ENCODE measurements at places on chromosomes 5 and 9. TPM values are rescaled to one million over a fixed set of nuclear protein-coding genes. Genes with fewer than 3 reads are reported as not detected.

The TTC33 gene
- total RNA-seq: 7.2 TPM

The NEURL1B gene
- total RNA-seq: 3.6 TPM

The EGFL7 gene
- total RNA-seq: 38.0 TPM

The PCDHB12 gene
- total RNA-seq: 2.3 TPM

The ORM1 gene
- 4.4 TPM for total RNA-seq

The SH3PXD2B gene
- total RNA-seq: 48.1 TPM

The EFNA5 gene
- 19.0 TPM for total RNA-seq

The PCDHGC4 gene
- 4.0 TPM for total RNA-seq

The FOXD4L4 gene
- total RNA-seq: 0.26 TPM

The C5orf63 gene
- 1.2 TPM for total RNA-seq

DNA sequence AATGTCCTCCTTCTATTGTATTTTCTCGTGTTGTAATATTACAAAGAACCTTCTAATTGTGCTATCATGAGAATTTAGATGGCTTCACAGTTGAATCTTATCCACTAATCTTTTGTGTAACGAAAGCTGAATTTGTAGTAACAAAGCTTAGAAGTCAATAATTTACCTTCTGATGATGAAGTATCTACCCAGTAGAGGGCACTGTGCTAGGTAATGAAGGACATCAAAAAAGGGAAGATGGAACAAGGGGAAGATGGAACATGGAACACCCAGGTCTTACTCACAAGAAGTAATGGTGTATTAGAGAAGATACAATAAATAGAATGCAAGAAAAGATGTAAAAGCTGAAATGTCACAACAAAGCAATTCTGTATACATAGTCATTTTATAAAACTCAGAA is 131.0 kb upstream of the CCNG1 start:
- H3K4me3 ChIP-seq: no peak overlapping the region
- no peaks in the 10 kb centered on the region for H3K27me3 ChIP-seq
- peaks cover under 1% of the 10 kb centered on the region for H3K4me1 ChIP-seq
- H3K36me3 ChIP-seq: no peaks in the 10 kb centered on the region
- DNase-seq: no peak

DNA sequence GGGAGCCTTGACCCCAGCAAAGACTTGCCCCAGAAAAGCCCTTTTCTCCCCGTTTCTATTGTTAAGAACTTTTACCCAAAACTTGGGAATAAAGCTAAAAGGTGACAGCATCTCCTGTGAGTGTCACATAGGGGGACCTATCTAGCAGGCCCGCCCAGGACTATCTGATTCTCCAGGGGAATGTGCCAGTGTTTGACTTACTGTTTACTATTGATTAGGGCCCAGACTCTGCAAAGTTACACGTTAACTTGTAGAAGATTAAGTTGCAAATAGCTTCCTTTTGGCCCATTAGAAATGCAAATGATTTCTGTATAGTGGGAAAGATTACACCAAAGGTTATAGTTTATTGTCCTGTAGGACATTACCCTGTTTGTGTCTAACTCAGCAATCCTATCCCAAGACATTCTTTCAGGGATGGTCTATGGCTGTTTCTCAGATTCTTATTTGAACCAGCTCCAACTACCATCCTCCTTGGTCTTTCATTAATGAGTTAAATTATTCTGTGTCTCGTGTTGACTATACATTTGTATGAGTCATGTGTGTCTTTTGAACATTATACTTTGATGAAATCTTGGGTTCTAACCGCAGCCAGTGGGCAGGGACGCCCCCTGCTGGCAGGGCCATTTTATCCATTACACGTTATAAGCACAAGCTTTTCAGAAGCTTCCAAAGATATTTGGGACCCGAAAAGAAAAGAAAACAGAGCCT is 60.7 kb downstream of the HRH2 start:
- no peaks in the 10 kb centered on the region for H3K27me3 ChIP-seq
- DNase-seq: no peak
- H3K27ac ChIP-seq: no peak overlapping the region
- no peak overlapping the region for H3K4me3 ChIP-seq
- H3K4me1 ChIP-seq: no peaks in the 10 kb centered on the region

DNA sequence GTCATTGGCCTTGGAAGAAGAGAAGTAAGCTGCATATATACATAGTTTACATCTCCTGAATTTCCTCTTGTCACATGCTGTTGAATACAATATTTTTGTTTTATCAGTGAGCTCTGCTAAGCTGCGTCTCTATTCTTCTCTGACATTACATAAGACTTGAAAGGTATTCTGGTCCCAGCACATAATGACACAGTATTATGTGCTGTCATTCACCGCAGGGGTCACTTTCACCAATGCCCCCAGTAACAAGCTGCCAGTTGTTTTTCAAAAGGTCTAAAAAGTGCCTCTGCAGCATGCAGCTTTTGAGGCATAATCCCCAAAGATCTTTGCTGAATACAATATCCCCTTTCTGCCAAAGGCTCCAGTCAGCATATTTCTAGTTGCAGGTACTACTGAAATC is 349.0 kb upstream of the FAM174A start:
- no peak overlapping the region for H3K27ac ChIP-seq
- no peak for DNase-seq
- H3K36me3 ChIP-seq: no peaks in the 10 kb centered on the region

- no peak overlapping the region for H3K4me3 ChIP-seq
- H3K27me3 ChIP-seq: no peaks in the 10 kb centered on the region
- no peak overlapping the region for H3K27ac ChIP-seq
- H3K4me1 ChIP-seq: no peaks in the 10 kb centered on the region
- peaks cover under 1% of the 10 kb centered on the region for H3K36me3 ChIP-seq
These were observed 92.8 kb downstream of the ANKH start for GRCh38 chr5:14778792-14779070.

DNA sequence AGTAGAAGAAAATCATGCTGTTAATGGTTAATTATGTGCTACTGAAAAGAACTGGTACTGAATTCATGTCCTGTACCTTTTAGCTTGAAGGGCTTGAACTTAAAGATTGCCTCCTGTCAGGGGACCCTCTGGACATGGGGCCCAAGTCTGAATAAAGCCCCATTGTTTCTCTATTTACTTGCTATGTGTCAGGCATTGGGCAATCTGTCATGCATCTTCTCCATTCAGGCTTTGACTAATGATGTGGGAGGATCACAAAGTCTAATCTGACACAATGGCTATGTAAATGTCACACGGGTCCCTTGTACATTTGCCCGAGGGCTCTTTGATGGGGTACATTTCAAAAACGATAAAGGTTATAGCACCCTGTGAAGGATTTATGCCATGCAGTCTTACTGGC is 64.0 kb upstream of the TUSC1 start:
- H3K27me3 ChIP-seq: no peaks in the 10 kb centered on the region
- H3K36me3 ChIP-seq: no peaks in the 10 kb centered on the region
- H3K27ac ChIP-seq: no peak overlapping the region
- no peak for DNase-seq
- no peaks in the 10 kb centered on the region for H3K4me1 ChIP-seq

GRCh38 chr9:136538599-136539426 is 7.0 kb downstream of the NOTCH1 start:
- H3K4me3 ChIP-seq: no peak overlapping the region
- H3K36me3 ChIP-seq: peaks cover 41% of the 10 kb centered on the region
- H3K27me3 ChIP-seq: no peaks in the 10 kb centered on the region
- H3K27ac ChIP-seq: no peak overlapping the region
- H3K4me1 ChIP-seq: no peaks in the 10 kb centered on the region

DNA sequence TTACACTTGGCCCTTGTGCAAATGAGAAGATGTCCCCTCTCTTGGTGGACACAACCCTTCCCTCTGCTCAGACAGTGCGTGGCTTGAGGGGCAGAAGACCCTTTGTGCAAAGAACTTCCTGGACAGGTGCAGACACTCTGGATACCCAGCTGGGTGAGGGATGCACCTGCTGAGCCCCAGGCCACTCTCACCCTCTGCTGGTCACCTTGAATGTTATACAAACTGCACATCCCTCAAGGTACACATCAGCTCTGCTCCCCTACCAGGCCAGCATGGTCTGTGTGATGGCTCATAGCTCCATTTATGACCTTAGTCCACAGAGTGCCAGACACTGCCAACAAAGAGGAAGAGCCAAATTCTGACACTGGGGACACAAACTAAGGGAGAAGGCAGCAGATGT is 3.1 kb upstream of the DIRAS2 start:
- H3K27ac ChIP-seq: no peak overlapping the region
- H3K4me1 ChIP-seq: no peaks in the 10 kb centered on the region
- peaks cover under 1% of the 10 kb centered on the region for H3K36me3 ChIP-seq
- H3K27me3 ChIP-seq: peaks cover 3% of the 10 kb centered on the region

GRCh38 chr5:67543720-67544270 is 347.2 kb upstream of the CD180 start:
- no peaks in the 10 kb centered on the region for H3K36me3 ChIP-seq
- no peak for DNase-seq
- no peak overlapping the region for H3K4me3 ChIP-seq
- H3K4me1 ChIP-seq: no peaks in the 10 kb centered on the region

GRCh38 chr5:93790401-93790800 is 49.0 kb upstream of the POU5F2 start:
- DNase-seq: no peak
- H3K36me3 ChIP-seq: no peaks in the 10 kb centered on the region
- H3K4me3 ChIP-seq: no peak overlapping the region
- H3K4me1 ChIP-seq: no peaks in the 10 kb centered on the region

- H3K27me3 ChIP-seq: no peaks in the 10 kb centered on the region
- no peak overlapping the region for H3K4me3 ChIP-seq
- H3K36me3 ChIP-seq: no peaks in the 10 kb centered on the region
- H3K27ac ChIP-seq: no peak overlapping the region
- H3K4me1 ChIP-seq: peaks cover 8% of the 10 kb centered on the region
These were observed 13.2 kb upstream of the BOD1 start for GRCh38 chr5:173629628-173630027.

- H3K4me3 ChIP-seq: no peak overlapping the region
- DNase-seq: no peak
- H3K27ac ChIP-seq: no peak overlapping the region
- peaks cover 13% of the 10 kb centered on the region for H3K36me3 ChIP-seq
- peaks cover 3% of the 10 kb centered on the region for H3K4me1 ChIP-seq
These were observed 289.3 kb upstream of the TAS2R1 start for GRCh38 chr5:9919306-9920030.

GRCh38 chr5:133428072-133428660 is 184.2 kb downstream of the FSTL4 start:
- peaks cover 2% of the 10 kb centered on the region for H3K36me3 ChIP-seq
- no peaks in the 10 kb centered on the region for H3K27me3 ChIP-seq
- H3K27ac ChIP-seq: no peak overlapping the region
- H3K4me1 ChIP-seq: peaks cover 25% of the 10 kb centered on the region
- H3K4me3 ChIP-seq: no peak overlapping the region

GRCh38 chr5:111810112-111810511 is 53.1 kb upstream of the NREP start:
- no peak overlapping the region for H3K4me3 ChIP-seq
- no peaks in the 10 kb centered on the region for H3K36me3 ChIP-seq

GRCh38 chr9:135414293-135414692 is 65.3 kb upstream of the PPP1R26 start:
- no peak overlapping the region for H3K4me3 ChIP-seq
- H3K4me1 ChIP-seq: no peaks in the 10 kb centered on the region
- H3K27ac ChIP-seq: no peak overlapping the region
- no peaks in the 10 kb centered on the region for H3K36me3 ChIP-seq
- no peaks in the 10 kb centered on the region for H3K27me3 ChIP-seq
